H9 (cell line): ENCODE measurements at places on chromosomes 16 and 17. TPM values are rescaled to one million over a fixed set of nuclear protein-coding genes. Genes with fewer than 3 reads are reported as not detected.

Gene PRR29
- 0.87 and 1.5 TPM in 2 replicates for total RNA-seq

DNA sequence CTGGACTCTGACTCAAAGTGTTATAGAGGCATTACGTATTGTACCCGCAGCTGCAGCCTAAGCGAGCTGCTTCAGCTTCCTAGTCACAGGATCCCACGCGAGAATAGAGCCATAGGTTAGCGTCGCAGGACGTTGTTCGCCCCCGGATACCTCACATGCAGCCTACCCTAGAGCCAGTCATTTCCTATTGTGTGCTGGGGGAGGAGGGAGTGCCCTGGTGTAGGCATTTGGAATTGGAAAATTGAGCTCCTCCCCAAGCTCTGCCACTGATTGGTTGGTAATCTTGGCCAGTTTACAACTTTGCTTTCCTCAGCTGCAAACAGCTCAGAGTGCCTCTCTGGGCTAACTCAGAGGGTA, 530 bp downstream of the NAA60 start:
- H3K4me1 ChIP-seq, result no peaks in the 10 kb centered on the region
- H3K4me3 ChIP-seq, result peak overlapping the region; percentile 98
- no peaks in the 10 kb centered on the region for H3K27me3 ChIP-seq
- peaks cover 40% of the 10 kb centered on the region for H3K36me3 ChIP-seq
- H3K27ac ChIP-seq, result no peak overlapping the region

Gene METRNL
- total RNA-seq, result 19.4 and 21.4 TPM in 2 replicates

GRCh38 chr16:31664683-31665482, 137.2 kb downstream of the AHSP start:
- H3K27me3 ChIP-seq, result no peaks in the 10 kb centered on the region
- no peak overlapping the region for H3K27ac ChIP-seq
- no peaks in the 10 kb centered on the region for H3K4me1 ChIP-seq

Gene CARD14
- 0.24 and 0.35 TPM in 2 replicates for total RNA-seq

Gene ZG16B
- total RNA-seq, result not detected in 2 replicates

DNA sequence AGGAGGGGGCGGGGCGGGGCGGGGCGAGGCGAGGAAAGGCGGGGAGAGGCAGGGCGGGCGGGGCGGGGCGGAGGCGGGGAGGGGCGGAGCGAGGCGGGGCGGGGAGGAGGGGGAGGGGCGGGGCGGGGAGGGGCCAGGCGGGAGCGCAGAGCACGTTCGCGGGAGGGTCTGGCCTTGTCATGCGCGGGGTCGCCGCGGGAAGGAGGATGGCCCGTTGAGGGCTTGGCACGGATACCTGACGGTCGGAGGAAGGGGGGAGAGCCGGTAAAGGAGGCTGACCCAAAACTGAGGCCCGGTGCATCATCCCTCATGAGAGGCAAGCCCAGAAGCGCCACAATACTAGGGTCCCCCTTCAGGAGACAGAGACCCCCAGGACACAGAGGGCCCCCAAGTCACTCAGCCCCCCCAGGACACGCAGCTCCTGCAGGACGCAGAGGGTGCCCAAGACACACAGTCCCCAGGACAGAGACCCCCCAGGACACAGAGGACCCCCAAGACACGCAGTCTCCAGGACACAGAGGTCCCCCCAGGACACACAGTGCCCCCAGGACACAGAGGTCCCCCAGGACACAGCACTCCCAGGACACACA, 593 bp upstream of the WDR45B start:
- no peaks in the 10 kb centered on the region for H3K27me3 ChIP-seq
- H3K4me3 ChIP-seq, result peak overlapping the region; percentile 53
- peaks cover 8% of the 10 kb centered on the region for H3K36me3 ChIP-seq
- no peak overlapping the region for H3K27ac ChIP-seq
- no peaks in the 10 kb centered on the region; the same call in 1 of the 2 replicates for H3K4me1 ChIP-seq

Gene MT1A
- 0.68 TPM in 1 of 2 replicates, not detected in the other for total RNA-seq

Gene MT1E
- total RNA-seq, result 25.9 and 34.4 TPM in 2 replicates

Gene WNT9B
- total RNA-seq, result 0.70 and 0.77 TPM in 2 replicates

DNA sequence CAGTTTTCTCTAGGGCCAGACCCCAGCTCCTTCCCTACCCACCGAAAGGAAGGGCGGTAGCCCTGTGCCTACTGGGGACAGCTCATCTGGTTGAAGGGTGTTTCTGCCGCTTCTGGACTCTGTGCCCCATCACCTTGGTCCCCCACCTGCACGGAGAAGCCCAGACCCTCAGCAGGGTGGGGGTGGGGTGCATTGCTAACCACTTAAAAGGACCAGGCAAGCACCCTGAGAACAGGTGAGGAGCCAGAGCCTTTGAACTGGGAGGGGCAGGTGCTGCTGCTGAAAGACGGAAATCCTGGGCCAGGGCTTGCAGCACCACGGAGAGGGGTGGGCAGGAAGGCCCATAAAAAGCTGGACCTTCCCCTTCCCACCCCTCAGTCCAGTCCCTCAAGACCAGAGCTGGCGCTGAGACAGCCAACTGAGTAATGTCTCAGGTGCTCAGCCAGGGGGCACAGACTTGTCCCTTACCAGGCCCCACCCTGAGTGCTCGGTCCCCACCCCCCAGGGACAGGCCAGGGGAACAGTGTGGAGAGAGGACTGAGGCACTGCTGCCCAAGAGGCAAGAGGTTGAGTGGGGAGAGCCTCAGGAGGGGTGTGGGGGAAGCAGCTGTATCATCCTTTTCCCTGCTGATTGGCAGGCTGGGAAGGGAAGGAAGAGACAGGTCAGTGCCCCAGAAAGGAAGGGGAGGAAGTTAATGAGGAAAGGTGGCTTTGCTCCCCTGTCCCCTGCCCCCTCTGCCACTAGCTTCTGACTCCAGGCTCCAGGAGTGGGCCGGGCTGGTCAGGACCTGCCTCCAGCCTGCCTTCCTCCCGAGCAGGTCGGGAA, 10.9 kb upstream of the SP2 start:
- no peaks in the 10 kb centered on the region for H3K27me3 ChIP-seq
- H3K27ac ChIP-seq, result no peak overlapping the region
- no peak overlapping the region for H3K4me3 ChIP-seq
- no peaks in the 10 kb centered on the region for H3K36me3 ChIP-seq

- H3K4me1 ChIP-seq, result no peaks in the 10 kb centered on the region; the same call in 1 of the 2 replicates
- no peaks in the 10 kb centered on the region for H3K36me3 ChIP-seq
- H3K4me3 ChIP-seq, result no peak overlapping the region
- no peaks in the 10 kb centered on the region for H3K27me3 ChIP-seq
Measured at GRCh38 chr17:12512694-12513355, 152.9 kb upstream of the MYOCD start.

Gene MYH2
- 0.68 and 0.90 TPM in 2 replicates for total RNA-seq

DNA sequence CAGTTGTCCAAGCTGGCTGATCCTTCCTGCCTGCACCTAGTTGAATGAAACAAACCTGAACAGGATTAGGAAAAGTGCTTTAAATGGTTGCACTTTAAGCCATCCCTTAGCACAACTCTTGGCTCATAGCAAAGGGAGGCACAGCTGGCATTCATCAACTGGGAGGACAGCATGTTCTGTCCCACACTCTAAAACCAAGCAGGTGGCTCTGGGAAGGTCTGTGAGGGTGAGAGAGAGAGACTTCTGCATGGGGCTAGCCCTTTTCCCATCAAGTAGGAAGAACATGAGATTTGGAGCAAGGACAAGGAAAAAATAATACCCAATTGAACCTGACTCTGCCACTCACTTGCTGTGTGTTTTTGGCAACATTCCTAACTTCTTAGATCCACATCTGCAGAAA, 140.9 kb upstream of the CCL2 start:
- DNase-seq, result no peak
- no peaks in the 10 kb centered on the region for H3K36me3 ChIP-seq
- H3K4me1 ChIP-seq, result no peaks in the 10 kb centered on the region
- no peak overlapping the region for H3K27ac ChIP-seq

DNA sequence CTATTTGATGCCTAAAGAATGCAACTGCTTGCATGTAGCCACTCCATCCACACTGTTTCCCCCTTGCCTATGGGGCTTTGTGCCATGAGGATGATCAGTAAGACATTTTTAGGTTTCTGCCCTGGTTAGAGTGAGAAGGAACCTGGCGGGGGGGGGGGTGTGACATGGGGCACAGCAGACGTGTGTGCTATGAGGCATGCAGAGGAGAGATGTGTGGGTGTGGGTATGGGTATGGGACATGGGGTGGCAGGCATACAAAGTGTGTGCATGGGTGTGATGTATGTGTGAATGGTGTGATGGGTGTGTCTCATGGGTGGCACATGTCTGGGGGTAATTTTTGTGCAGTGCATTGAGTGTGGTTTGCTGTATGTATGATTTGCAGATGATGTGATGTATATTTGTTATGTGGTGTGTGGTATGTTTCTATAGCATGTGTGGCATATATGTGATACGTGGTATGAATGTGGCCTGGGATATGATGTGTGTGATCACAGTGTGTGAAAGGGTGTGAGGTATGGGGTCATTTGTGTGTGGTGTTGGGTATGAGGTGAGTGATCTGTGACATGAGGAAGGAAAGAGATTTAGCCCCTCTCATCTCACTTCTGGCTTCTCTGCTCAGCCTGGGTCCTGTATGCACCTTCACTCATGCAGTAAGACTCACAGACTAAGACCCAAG, 14.9 kb downstream of the CCDC182 start:
- no peaks in the 10 kb centered on the region for H3K27me3 ChIP-seq
- no peak overlapping the region for H3K4me3 ChIP-seq
- no peak overlapping the region for H3K27ac ChIP-seq
- peak; percentile 19 for DNase-seq
- no peaks in the 10 kb centered on the region for H3K4me1 ChIP-seq

Gene HSDL1
- 34.2 and 38.2 TPM in 2 replicates for total RNA-seq

- no peak overlapping the region for H3K4me3 ChIP-seq
- no peaks in the 10 kb centered on the region for H3K4me1 ChIP-seq
- H3K36me3 ChIP-seq, result no peaks in the 10 kb centered on the region
- no peak for DNase-seq
- no peak overlapping the region for H3K27ac ChIP-seq
Measured at GRCh38 chr17:30939051-30939689, 17.4 kb downstream of the ADAP2 start.

Gene NPIPB13
- total RNA-seq, result 14.3 and 16.4 TPM in 2 replicates

GRCh38 chr16:3171855-3172593, 16.0 kb upstream of the OR1F1 start:
- peak overlapping the region; percentile 82 for H3K4me3 ChIP-seq
- peak; percentile 87 for DNase-seq
- H3K27me3 ChIP-seq, result no peaks in the 10 kb centered on the region
- no peaks in the 10 kb centered on the region for H3K36me3 ChIP-seq
- no peak overlapping the region for H3K27ac ChIP-seq
- no peaks in the 10 kb centered on the region for H3K4me1 ChIP-seq

Gene MMP25
- 13.5 and 14.2 TPM in 2 replicates for total RNA-seq

DNA sequence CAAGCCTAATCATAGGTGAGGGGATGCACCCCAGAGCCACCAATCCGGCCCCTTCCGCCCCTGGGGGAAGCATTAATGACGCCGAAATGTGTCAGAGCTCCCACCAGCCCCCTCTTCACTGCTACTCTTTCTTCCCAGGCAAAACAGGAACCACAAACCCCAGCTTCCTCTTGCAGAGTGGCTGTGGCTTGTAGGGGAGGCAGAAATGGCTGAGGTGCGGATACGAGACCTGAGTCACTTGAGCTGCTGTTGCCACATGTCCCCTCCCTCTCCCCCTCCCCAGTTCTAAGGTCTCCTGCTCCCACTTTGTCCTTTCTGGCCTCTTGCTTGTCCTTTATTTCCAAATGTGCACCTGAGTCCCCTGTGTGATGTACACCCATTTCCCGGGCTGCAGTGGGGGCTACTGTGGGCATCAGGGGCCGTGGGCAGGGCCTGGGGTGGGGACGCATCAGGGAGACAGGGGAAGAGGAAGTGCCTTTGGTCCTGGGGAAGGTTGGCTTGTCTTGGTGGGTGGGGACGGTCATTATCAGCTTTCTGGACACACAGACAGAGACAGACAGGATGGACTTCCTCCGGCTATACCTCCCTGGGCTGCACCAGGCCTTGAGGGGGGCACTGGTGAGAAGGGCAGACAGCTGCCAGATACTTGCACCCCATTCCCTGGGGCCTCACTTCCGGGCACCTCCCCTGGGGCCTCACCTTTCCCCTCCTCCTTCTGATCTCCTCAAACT, at the start of gene APOBR:
TSS of gene APOBR (plus strand) at position 523 of the 731 bp plus-strand sequence. CDS start at position 562, 39 bp downstream.
- DNase-seq, result no peak
- H3K4me1 ChIP-seq, result no peaks in the 10 kb centered on the region
- no peaks in the 10 kb centered on the region for H3K36me3 ChIP-seq
- H3K27ac ChIP-seq, result no peak within 1 kb of the TSS

GRCh38 chr17:27276653-27277156, 17.2 kb upstream of the WSB1 start:
- H3K27ac ChIP-seq, result peak overlapping the region; percentile 63
- H3K4me1 ChIP-seq, result no peaks in the 10 kb centered on the region; the same call in 1 of the 2 replicates
- no peaks in the 10 kb centered on the region for H3K27me3 ChIP-seq

GRCh38 chr17:72376526-72377345, 255.9 kb downstream of the SOX9 start:
- H3K27me3 ChIP-seq, result no peaks in the 10 kb centered on the region
- no peak for DNase-seq
- no peak overlapping the region for H3K27ac ChIP-seq
- H3K36me3 ChIP-seq, result no peaks in the 10 kb centered on the region
- no peak overlapping the region for H3K4me3 ChIP-seq
- H3K4me1 ChIP-seq, result peaks cover 2% of the 10 kb centered on the region; the same call in 1 of the 2 replicates

Gene C1QTNF8
- not detected in 2 replicates for total RNA-seq

- no peak overlapping the region for H3K27ac ChIP-seq
- no peak for DNase-seq
- H3K4me3 ChIP-seq, result no peak overlapping the region
- no peaks in the 10 kb centered on the region for H3K36me3 ChIP-seq
- no peaks in the 10 kb centered on the region; the same call in 1 of the 2 replicates for H3K4me1 ChIP-seq
Measured at GRCh38 chr17:73738751-73739575, 94.7 kb upstream of the SDK2 start.

Gene TP53TG3B
- total RNA-seq, result not detected in 2 replicates

- no peaks in the 10 kb centered on the region for H3K36me3 ChIP-seq
- no peaks in the 10 kb centered on the region; the same call in 1 of the 2 replicates for H3K4me1 ChIP-seq
- no peak overlapping the region for H3K4me3 ChIP-seq
- H3K27me3 ChIP-seq, result peaks cover 6% of the 10 kb centered on the region; the same call in 1 of the 2 replicates
- H3K27ac ChIP-seq, result no peak overlapping the region
Measured at GRCh38 chr17:45336390-45337182, 19.8 kb upstream of the MAP3K14 start.

DNA sequence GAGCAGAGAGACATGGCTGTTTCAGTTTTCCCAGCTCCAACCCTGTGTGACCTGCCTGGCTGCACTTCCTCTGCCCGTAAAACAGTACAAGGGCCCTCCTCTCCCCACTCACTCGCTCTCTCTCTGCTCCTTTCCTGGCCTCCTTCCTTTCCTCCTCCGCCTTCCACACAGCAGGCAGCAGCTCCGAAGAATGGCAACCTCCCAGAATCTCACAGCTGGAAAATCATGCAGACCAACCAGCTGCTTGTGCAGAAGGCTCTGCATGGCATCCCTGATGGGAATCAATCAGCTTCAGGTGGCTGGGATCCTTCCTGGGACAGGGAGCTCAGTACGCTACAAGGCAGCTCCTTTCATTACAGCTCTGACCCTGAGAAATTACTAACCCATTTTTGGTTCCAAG, 27.4 kb downstream of the TMEM132E start:
- H3K27ac ChIP-seq, result no peak overlapping the region
- peak overlapping the region; percentile 21; the same call in 1 of the 3 replicates for H3K4me3 ChIP-seq
- no peaks in the 10 kb centered on the region for H3K36me3 ChIP-seq
- peaks cover 18% of the 10 kb centered on the region; the same call in 1 of the 2 replicates for H3K4me1 ChIP-seq
